ENCODE measurements at places on chromosomes 2 and 18.

DNA sequence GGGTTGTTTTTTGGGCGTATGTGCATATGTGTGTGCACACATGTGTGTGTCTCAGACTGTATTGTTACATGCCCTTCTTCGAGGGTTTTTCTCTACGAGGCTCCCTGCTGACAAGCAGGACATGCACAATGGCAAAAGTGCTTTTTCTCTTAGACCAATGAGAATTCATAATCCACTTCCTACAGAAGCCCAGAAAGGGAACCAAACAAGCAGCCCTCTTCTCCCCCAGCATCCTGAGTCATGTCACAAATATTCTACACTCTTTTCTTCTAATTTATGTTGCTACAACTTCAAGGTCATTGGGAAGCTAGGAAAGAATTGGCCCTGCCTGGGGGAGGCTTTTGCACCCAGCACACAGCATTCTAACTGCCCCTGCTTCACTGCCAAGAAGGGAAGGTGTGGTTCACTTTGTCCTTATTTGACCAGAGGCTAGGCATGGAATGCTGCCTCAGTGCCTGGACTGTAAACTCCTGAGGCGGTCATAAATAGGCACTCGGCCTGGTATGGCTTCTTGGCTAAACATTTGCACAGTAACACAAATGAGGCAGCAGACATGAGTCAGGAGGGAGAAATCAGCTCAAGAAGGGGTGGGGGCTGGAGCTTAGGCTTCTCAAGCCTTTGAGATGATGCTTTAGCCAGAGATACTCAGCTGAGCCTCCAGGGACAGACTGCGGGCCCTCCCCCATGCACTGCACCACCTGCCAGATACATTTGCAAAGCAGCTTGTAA, 92.7 kb upstream of the KLF7 start:
- no peak for DNase-seq

DNA sequence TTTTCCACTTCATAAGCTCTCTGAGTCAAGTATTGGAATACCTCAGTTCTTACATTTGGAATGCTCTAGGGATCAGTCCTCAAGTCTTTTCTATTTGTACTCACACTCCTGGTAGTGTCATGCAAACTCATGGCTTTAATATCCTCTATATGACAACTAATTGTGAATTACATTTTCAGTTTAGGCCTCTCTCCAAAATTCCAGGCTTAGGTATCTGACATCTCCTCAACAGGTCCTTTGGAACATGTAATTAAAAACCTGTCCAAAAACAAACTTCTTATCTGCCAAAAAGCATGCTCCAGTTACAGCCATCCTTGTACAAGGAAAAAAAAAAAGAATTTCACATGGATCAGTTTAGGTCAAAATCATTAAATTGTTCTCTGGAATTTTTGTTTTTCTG, 1336.2 kb upstream of the NRXN1 start:
- no peak for DNase-seq

- no peak for DNase-seq
Measured at GRCh38 chr2:235129850-235130249, 178.0 kb downstream of the SH3BP4 start.

DNA sequence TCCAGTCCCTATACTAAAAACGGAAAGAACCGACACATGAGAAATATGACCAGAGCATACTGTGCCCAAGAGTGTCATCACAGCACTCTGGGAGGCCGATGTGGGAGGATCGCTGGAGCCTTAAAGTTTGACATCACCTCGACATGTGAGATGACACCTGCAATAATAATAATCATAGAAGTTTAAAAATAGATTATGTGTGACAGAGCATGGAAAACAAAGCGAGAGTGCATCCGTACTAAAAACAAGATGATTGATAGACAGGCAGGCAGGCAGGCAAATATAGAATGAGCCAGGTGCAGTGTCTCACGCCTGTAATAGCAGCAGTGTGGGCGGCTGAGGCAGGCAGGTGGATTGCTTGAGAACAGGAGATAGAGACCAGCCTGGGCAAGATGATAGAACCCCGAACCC, 114.8 kb upstream of the ANKRD30BL start:
- DNase-seq, result no peak
